Urinary bladder (tissue), 4 donors: ENCODE measurements at places on chromosomes 1 and 21. TPM values are rescaled to one million over a fixed set of nuclear protein-coding genes. Genes with fewer than 3 reads are reported as not detected.

The CSTB gene
- total RNA-seq, result 11.0 TPM

The CD164L2 gene
- not detected for total RNA-seq

The ZNF362 gene
- 10.3 TPM for total RNA-seq

The TTC13 gene
- total RNA-seq, result 24.9 TPM

The SLAMF7 gene
- 1.6 TPM for total RNA-seq

The UMODL1 gene
- not detected for total RNA-seq

The IFNLR1 gene
- total RNA-seq, result 0.79 TPM

The CFHR1 gene
- total RNA-seq, result 1.2 TPM

The CYP4Z1 gene
- 0.53 TPM for total RNA-seq

The SLAMF8 gene
- total RNA-seq, result 0.69 TPM

The OLIG1 gene
- not detected for total RNA-seq

The ATP6V1G3 gene
- not detected for total RNA-seq

The OR2T3 gene
- total RNA-seq, result not detected

The CFHR4 gene
- total RNA-seq, result not detected

The HORMAD1 gene
- total RNA-seq, result 0.26 TPM

The DUSP23 gene
- total RNA-seq, result 9.6 TPM

The PRAMEF7 gene
- not detected for total RNA-seq

The MROH9 gene
- not detected for total RNA-seq

The OR2T33 gene
- not detected for total RNA-seq

The RNU1-2 gene
- under 0.01 TPM for total RNA-seq

The PDZK1IP1 gene
- total RNA-seq, result not detected

The CDA gene
- total RNA-seq, result 0.53 TPM

The AADACL4 gene
- 0.37 TPM for total RNA-seq
